CD4-positive, alpha-beta T cell treated with Interleukin-15 for 1 hour (primary cell): ENCODE measurements at places on chromosomes 5 and 9.

DNA sequence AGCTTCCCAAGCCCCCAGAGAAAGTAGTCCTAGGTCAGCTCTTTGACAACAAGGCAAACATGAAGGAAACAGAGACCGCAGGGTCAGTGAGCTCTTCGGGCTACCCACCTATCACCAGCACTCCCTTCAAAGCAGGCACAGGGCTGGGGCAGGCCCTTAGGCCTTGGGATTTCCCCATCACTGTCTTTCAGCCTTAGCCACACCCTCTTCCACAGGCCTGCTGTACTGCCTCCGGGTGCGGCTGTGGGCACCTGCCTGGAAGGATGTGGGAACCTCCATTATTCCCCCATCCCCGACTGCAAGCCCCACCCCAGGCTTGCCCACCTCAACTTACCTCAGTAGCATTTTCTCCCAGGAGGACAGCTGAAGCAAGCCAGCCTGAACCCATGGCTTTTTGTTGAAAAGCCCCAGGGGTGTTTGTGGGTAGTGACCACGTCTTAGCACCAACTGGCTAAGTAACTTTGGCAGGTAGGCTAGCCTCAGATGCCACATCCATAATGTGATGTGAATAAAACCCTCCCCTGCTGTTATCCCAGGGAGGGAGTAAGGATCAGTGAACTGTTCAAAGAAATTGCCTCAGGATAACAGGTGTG, 100.2 kb downstream of the PIK3R1 start:
- DNase-seq, result peak; percentile 38

DNA sequence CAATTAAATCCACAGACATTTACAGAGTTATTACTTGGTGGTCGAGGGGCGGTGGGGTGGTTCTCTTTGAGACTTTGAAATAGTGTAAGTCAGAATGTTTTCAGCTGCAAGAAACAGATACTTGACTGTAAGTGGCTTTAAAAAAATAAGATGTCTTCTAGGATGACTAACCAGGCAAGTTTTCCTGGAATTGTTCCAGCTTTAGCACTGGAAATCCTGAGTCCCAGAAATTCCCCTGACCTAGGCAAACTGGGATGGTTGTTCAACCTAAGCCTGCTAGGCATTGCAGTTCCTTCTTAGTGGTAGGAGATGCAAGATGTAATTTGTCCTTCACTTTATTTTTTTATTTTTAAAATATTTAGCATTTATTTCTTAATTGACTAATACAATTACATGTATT, 169.5 kb upstream of the POC5 start:
- no peak for DNase-seq

DNA sequence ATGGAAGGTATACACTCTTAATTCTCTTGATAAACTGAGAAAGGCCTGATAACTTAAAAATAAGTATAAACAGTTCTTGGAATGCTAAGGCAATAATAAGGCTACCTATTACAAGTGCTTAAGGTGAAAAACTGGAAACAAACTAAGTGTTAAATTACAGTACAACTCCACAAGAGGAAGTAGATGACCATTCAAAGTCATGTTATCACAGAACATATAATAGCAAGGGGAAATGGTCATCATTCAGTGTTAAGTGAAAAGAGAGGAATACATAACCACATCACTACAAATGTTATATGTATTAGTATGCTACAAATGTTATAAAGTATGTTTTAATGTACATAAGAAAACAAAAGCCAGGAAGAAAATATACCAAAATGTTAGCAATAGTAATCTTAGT, 135.9 kb downstream of the CCDC192 start:
- DNase-seq, result no peak

- no peak for DNase-seq
Measured at GRCh38 chr5:111602817-111603445, 90.6 kb upstream of the STARD4 start.

DNA sequence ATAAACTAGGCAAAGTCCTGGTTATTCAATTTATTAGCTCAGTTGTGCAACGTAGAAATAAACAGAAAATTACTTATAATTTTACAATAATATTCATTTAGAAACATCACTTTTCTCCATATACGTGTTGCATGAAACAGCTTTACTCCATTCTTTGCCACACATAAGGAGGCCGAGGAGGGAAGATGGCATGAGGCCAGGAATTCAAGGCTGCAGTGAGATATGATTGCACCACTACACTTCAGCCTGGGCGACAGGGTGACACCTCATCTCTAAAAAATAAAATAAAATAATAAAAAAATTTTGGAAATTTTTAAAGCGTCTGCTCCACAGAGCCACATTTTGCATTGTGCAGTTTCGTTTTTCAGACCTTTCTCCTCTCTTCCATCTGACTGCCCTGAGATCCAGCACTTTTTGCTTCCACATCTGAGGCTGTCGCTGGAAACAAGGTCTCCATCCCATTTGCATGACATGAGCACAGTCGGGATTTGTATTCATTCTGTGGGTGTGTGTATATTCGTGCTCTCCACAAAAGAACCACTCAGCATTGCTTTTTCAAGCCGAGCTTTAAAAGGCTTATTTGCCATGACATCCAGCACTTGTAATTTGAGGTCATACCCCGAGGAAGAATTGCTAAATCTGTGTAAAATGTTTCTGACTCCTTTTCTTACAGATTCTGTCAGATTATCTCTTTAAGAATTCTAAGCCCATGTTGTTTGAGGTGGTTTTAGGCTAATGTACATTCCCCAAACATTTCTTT, 98.6 kb upstream of the MSX2 start:
- DNase-seq, result no peak

- DNase-seq, result no peak
Measured at GRCh38 chr5:152869971-152870370, 464.9 kb upstream of the NMUR2 start.

- DNase-seq, result no peak
Measured at GRCh38 chr5:135873831-135874230, 21.8 kb downstream of the IL9 start.

DNA sequence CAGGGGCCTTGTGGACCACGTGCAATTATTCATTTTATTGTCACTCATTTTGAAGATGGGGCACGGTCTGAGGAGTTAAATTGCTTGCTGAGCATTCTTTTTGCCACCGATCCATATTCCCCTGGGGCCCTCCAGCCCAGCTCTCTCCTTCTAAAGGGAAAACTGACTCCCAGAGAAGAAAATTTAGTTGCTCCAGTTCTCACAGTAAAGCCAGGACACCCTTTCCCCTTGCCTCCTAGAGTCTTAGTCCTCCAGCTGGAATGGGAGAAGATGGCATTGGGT, 1.0 kb upstream of the PANK3 start:
- DNase-seq, result no peak

- no peak for DNase-seq
Measured at GRCh38 chr5:127092690-127093089, 19.4 kb upstream of the C5orf63 start.

GRCh38 chr5:50441493-50441955, 436 bp upstream of the EMB start:
- DNase-seq, result no peak

GRCh38 chr5:149677731-149678130, 52.4 kb upstream of the PPARGC1B start:
- DNase-seq, result peak; percentile 57

- no peak for DNase-seq
Measured at GRCh38 chr5:116446356-116447005, 128.1 kb downstream of the SEMA6A start.

GRCh38 chr9:99680191-99680590, 141.5 kb upstream of the NR4A3 start:
- no peak for DNase-seq

DNA sequence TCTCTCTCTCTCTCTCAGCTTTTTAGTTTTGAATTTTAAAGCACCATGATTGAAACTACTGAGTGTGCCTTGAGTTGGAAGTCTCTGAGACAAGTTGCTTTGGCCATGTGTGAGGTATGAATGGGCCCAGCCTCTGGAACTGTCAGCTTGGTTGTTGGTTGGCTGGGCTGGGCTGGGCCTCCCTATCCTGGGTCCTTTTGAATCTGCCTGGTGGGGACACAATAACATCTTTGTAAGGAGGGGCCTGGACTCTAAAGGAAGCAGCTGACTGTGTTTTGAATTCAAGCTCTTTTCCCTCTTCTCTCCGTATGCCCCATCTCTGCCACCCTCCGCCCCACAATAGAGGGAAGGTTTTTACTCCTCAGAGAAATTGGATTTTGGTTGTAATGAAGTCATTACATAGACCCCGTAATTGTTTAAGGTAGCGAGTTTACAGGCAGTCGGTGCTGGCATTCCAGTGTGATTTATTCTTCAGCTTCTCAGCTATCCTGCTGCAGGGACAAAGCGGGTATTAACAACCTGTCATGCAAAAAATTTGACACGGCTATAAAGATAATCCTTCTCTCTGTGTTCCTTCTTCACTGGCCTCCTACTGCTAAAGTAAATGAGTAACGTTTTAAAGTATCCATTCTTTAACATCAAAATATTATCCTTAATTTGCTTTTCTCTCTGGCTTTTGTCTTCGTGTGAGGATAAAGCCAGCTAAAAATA, 105.4 kb downstream of the DAPK1 start:
- no peak for DNase-seq

- DNase-seq, result peak; percentile 70
Measured at GRCh38 chr9:124800306-124801259, 23.6 kb downstream of the OLFML2A start.

DNA sequence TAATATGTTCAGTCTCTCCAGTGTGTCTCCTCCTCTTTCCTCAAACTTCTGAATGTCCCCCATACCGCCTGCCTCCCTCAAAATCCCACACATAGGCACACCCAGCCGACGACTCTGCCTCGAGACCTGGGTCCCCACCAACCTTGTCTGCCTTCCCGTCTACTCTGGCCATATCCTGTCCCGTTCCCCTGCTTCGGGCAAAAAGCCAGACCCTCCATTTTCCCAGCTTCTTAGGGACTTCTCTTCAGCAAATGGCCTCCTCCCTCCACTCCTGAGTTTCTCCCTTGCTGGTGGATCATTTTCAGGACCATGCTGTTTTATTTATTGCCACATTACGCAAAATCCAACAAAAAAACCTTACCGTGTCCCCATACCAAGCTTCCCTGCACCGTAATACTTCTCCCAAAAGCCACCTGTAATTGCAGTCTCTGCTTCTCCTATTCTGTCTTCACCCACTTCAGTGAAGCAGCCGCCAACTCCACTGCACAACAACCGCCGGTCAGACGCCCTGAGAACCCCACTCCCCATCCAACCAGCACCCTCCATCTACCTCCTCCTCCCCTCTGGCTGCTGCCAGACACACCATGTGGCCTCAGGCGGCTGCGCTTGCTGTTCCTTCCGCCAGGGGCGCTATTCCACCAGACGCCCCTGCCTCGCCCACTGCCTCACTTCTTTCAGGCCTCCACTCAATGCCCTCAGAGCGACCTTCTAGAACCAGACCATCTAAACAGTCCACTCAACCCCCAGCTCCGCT, 117.0 kb downstream of the TRPM6 start:
- DNase-seq, result no peak

DNA sequence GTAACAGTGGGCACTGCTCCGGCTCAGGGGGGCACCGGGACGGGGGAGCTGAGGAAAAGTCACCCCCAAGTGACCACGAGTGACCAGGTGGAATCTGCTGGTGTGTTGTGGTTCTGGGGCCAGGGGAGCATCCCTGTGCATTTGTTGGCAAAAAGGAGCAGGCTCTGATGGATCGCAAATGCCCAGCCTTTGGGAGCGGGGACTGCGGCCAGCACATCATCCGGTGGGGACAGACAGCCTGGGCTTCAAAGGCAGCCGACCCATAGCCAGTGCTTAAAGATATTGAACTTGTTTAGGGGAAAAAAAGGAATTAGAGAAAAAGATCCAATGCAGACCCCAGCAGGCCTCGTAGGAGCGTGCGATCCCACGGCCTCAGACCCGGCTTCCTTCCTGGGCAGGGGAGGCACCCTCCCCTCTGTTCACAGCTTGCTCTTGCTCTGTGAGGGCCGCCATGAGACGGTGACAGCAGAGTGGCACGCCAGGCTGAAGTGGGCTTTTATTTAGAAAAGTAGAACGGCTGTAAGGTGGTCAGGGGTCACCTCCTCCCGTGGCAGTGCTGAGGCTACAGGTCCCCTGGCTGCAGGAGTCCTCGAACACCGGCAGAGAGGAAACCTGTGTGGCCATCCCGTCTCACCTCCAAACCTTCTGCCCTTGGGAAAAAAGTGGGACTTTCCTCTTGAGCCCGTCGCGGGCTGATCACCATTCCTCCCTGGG, 41.2 kb downstream of the COL5A1 start:
- DNase-seq, result no peak

- no peak for DNase-seq
Measured at GRCh38 chr5:68316469-68316868, 100.9 kb downstream of the PIK3R1 start.

- DNase-seq, result no peak
Measured at GRCh38 chr9:112020680-112021596, 124.3 kb downstream of the UGCG start.

DNA sequence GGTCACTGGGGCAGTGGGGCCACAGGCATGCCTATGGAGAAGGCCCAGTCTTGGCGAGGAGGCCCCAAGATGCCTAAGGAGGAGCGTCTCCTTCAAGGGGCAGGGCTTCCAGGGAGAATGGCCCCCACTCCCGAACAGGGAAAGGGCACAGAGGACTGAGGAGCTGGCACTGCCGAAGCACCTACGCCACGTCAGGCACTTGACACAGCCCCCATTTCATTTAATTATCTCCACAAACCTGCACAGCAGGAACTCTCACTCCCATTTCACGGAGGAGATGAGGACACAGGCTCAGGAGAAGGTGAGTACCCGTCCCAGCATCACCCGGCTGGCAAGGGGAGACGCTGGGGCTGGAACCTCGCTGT, 26.0 kb downstream of the EGR1 start:
- DNase-seq, result no peak
